ENCODE measurements at places on chromosomes 1 and 21.
A peak's percentile ranks its signal among the peaks of the same experiment; 100 is the strongest.

- DNase-seq = no peak
Observed at GRCh38 chr1:181500636-181501035, 17.3 kb downstream of the CACNA1E start.

DNA sequence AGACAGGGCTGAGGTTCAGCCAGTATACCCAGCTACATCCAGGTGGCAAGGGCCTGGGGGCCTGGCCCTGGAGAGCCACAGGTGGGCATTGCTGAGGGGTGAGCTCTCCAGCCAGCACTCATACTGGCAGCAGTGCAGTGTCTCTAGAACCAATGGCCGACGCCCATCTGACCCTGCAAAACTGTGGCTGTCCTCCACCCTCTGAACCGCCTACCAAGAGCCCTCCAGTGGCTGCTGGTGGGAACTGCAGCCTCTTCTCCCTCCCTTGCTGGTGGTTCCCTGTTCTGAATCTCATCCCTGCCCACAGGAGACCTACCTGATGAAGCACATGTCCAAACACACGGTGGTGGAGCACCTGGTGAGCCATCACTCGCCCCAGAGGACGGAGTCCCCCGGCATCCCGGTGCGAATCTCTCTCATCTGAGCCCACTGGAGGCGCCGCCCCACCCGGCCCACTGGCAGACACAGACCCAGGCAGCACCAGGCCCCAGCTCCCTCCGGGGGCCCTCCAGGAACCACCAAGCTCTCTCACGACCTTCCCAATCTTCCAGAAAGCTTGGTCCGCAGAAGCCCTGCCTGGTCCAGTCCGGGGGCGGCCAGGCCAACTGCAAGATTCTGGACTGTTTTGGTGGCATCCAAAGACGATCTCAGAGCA, 22.1 kb downstream of the A3GALT2 start:
- DNase-seq = peak; percentile 40

GRCh38 chr1:12397462-12398450, 167.9 kb downstream of the VPS13D start:
- no peak for DNase-seq

- DNase-seq = no peak
Observed at GRCh38 chr1:242243472-242243871, 244.6 kb upstream of the MAP1LC3C start.

DNA sequence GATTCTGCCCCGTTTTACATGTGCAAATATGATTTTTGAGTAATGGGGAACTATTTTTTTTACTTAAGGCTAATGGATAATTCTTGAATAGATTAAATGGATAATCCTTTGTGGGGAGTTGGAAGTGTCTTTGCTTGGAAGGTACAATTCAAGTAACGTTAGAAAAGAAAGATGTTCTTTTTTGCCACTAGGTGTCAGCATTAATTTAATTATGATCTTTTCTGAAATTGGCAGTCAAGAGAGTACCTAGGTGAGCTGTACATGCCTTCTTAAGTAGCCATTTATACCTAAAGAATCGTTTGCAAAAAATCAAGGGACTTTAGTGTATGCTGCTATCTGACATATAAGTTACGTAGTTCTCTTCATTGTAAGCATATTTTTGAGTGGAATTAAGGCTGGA, 2.2 kb downstream of the FBXO28 start:
- DNase-seq = no peak

- DNase-seq = no peak
Observed at GRCh38 chr1:161177936-161178244, 583 bp upstream of the B4GALT3 start.

DNA sequence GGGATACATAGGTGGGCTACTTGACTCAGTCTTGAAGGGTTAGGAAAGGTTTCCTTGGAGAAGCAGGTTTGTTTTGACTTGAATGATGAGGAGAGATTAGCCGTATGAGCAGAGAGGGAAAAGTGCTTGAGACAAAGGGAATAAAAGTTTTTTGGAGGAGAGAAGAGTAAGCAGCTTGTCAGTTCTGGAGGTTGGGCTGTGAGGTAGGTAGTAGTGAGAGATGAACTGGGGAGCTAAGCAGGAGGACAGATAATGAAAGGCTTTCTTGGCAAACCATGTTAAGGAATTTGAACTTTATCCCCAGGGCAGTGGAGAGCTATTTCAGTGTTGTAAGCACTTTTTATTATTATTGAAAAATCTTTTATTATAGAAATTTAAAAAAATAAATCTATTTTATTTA, 3.6 kb downstream of the OSBPL9 start:
- no peak for DNase-seq

DNA sequence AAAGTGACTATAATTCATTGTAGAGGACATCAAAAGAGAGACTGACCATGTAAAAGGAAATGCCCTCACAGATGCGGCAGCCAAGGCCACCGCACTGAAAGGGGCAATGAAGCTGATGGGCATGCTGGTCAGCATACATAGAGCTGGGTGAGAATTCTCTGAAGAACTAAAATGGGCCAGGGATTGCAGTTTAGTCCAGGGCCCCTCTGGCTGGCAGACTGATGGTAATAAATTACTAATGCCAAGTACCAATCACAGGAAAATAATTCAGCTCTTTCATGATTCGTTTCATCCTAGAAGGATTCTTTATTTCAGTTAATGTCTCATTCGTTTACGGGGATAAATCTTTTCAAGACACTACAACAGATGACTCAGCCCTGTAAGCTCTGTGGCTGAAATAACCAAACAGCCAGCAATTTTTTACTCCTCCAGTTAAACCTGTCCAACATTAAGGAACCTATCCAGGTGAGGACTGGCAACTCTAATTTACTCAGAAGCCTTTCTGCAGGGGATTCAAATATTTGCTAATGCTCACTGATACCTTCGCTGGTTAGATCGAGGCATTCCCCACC, 56.9 kb upstream of the MAP1LC3C start:
- no peak for DNase-seq

DNA sequence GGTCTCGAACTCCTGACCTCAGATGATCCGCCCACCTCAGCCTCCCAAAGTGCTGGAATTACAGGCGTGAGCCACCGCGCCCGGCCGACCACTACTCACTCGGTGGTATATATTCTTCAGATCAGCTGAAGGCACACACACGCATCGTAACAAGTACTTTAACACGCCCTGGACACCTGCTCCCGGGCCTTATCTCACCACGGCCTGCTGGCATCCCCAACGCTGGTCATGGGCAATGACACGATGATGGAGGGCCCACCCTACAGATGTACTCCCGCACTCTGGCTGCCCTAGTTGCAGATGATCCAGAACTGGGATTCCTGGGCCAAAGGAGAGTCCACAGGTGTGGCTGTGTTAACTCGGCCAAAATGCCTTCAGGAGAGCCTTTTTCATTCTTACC, 11.6 kb downstream of the UBE2J2 start:
- DNase-seq = no peak

DNA sequence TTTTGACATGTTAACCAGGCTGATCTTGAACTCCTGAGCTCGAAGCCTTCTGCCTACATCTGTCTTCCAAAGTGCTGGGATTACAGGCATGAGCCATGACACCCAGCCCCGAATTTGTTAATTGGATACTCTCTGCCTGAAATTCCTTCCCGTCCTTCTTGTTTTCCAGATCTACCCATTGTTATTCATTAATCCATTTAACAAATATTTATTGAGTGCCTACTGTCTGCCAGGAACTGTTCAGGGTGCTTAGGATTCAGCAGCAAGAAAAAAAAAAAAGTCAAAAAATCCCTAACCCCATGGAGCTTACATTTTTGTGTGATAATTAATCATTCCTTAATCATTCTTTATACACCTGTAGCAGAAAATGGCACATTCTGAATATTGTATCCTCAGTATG, 206.8 kb upstream of the FOXD3 start:
- no peak for DNase-seq

GRCh38 chr1:39416609-39417008, 74.8 kb upstream of the BMP8A start:
- DNase-seq = no peak

DNA sequence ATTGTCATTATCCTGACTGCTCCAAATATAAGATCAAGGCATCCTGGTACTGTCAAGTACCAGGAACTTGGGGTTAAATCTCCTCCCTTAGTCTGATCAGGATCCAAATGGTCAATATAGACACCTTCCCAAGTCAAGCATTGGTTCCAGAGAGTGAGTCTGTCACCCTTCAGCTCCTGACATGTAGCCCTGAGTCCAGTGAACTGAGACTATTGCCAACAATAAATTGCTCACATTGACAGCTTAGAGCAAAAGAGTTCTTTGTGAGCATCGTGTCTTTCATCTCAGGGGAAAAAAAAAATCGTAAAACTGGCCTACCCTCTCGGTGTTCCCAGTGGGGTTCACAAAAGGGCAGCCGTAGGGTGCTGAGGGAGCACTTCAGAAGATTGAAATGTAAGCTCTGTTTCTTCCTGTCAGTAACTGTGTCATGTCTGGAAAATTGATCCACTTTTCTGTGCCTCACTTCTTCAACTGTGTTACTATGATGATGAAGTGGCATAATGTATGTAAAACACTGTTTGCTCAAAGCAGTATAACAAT, 228.5 kb downstream of the KCNH1 start:
- DNase-seq = no peak

DNA sequence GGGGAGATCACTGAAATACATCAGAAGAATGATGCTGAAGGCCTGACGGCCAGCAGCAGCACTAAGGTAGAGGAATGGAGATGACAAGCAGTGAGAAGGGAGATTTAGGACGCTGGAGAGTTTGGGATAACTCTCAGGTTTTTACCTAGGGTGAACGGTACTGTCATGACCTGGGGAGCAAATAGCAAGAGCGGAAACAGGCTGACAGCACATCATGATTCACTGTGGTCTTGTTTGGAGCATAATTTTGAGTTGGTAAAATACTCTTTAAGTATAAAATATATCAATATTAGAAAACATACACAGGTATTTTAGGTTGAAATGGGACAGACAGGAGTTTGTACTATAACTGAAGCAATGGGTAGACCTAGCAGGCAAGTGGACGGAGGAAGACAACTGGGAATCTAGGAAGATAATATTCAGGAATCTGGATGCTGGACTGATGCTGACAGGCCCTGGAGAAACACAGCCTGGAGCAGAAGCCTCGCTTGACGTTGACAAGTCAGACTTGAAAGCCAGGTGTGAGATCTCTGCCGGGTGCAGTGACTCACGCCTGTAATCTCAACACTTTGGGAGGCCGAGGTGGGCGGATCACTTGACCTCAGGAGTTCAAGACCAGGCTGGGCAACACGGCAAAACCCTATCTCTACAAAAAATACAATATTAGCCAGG, 33.3 kb downstream of the ALG14 start:
- no peak for DNase-seq

DNA sequence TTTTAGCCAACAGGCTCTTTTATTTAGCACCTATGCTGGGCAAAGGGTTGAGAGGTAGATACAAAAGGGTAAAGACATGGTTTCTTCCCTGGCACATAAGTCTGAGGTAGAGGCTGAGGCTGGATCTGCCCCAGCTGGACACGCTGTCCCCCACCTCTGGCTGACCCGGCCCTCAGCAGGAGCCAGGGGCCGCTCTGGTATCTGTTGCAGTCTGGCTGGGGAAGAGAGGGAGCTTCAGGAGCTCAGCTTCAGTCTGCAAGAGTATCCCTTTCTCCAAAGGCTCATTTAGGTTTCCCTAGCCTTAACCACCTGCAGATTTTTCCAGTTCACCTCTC, 14.2 kb downstream of the BLACAT1 start:
- DNase-seq = no peak

DNA sequence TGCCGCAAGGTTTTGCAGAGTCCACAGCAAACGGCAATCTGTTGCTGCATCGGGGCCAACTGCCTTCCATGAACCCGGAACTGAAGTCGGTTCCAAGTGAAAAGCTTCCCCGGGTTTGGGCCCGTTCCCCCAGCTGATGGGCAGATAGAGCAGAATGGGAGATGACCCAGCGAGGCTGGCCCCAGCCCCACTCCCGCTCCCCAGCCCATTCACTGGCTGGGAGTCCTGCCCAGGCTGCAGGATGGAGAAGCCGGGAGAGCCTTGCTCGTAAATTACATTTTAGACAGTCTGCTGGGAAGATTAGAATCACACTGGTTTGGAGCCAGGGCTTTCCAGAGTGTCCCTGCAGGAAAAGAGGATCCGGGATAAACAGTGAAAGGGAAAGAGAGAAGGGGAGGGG, 31.6 kb upstream of the PAX7 start:
- DNase-seq = no peak

DNA sequence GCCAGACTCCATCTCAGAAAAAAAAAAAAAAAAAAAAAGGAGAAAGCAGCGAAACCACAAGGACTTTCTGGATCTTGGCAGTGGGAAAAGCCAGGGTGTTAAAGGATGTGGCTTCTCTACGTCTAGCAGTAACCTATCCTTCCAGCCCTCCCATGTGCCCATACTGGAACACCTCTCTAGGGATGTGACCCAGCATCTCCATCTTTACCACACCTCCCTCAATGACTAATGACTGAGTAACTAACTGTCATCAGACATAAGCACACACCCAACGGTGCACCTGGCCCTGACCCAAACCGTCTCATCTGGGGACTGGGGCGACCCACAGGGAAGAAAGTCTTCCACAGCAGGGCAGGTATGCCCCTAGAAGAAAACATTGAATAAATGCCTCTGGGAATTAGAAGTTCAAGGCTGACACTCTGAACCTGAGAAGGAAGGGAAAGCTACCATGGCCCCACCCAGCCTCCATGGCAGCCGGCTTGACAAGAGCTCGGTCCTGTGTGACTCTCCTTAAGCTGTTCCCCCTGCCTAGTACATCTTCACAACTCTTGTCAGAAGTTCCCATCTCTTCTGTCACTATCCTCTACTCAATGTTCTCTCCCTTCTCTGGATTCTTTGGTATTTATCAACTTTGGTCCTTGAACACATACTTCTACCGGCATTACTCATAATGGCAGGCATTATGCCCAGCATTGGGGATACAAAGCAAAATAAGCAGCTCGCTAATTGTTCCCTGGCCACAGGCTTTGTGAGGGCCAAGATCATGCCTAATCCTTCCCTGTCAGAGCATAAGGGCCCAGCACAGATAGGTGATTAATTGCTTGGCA, 14.8 kb upstream of the PAQR6 start:
- no peak for DNase-seq

GRCh38 chr1:33055210-33056008, 18.7 kb upstream of the AK2 start:
- DNase-seq = peak; percentile 64

DNA sequence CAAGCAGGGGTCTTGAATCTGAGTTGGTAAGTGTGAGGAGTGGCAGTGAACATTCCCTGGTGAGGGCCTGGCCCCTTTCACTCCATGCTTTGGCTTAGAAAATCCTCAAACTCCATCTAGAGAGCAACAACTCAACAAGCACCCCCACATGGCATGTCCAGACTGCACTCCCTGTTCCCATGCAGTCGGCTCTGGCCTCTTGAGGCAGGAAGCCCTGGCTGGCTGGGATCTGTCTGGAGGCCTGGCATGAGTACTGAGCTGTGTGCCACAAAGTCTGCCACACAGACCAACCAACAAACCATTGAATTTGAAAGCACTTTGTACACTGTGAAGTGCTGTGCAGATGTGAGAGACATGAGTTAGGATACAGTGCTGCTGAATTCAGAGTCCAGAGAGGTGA, 25.2 kb downstream of the COA7 start:
- no peak for DNase-seq

Data from neuronal stem cell (in vitro differentiated cells).